Head of caudate nucleus (tissue), 42 donors: ENCODE measurements at places on chromosomes 1 and 21.

GRCh38 chr1:10280439-10281350 is 70.3 kb downstream of the KIF1B start:
- DNase-seq, result no peak

- peak; percentile 28 for DNase-seq
Observed at GRCh38 chr21:20618878-20619277, 379.3 kb upstream of the NCAM2 start.

DNA sequence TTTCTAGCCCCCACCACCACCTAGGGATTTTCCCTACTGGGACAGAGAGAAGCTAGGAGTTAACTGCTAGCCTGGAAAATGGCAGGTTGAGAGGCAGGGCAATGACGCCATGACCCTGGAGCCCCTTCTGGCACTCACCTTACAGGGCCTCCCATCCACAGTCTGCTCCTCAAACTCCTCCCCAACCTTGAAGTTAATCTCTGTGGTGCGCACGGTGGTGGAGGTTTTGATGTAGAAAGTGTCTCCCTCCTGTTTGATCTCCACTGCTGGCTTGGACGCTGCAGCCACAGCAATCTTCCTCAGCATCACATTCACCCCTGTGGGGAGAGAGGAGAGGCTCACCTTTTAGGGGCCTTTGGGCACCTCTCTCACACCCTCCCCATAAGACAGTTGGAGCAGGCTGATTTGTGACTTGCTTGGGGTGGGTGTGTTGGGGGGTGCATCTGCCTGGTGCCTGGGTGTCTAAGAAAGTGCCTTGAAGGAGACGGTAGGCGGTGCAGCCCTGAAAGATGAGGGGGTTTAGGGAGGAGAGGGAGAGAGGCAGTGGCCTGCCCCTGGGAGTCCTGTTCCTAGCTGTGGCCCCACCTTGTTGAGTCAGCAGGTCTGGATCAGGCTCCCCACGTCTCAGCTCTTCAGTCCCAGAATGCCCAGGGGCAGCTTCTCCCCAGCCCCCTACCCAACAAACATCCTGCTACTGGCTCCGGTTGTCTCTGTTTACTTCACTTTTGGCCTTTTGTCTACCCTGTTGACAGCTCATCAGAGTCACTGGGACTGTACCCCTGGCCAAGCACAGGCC is 4.4 kb downstream of the CRABP2 start:
- no peak for DNase-seq

- no peak for DNase-seq
Observed at GRCh38 chr1:150963321-150964163, 11.1 kb downstream of the CERS2 start.

DNA sequence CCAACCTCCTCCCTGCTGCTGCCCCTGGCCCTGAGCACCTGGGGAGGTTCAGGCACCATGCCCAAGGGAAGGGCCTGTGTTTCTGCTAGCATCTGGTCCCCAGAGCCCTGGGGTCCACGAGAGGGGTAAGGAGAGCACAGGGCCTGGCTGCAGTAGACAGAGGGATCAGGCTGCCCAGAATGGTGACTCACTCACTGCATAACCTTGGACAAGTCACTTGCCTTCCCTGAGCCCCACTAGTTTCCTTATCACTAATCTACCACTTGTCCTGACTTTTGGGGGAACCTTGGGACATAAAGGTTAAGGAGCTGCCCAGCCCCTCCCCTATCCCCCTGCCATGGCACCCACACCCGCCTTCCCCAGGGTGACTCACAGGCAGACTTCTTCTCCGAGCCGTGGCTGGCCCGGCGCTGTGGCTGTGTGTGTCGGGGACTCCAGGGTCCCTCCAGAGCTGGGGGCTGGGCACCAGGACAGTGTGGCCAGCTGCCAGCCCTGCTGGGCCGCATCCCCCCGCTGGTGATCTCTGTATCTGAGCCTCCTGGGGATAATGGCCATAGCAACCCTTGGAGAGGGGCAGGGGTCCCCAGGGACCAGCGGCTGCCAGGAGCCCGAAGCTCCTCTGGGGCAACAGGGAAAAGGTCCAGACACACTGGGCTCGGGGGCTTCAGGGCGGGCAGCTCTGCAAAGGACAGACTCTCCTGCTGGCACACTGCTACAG is 4.0 kb downstream of the ARHGEF19 start:
- DNase-seq, result no peak

GRCh38 chr21:44456214-44456914 is 1.1 kb downstream of the LRRC3 start:
- DNase-seq, result no peak

DNA sequence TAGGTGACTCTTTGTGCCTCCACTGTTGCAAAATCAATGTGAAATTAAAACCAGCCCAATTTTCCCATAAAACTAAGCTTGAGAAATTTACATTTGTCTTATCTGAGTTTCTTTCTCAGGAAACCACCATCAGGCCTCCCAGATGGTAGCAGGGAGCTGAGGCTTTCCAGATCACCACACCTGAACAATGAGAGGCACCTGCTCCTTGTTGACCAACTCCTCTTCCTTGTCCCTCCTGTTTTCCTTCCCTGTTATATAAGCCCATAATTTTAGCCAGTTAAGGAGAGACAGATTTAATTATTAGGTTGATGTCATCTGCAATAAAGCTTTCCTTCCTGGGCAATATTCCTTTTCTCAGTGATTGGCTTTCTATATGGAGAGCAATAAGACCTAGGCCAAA is 32.0 kb upstream of the C1orf185 start:
- DNase-seq, result no peak

- no peak for DNase-seq
Observed at GRCh38 chr1:218693599-218693998, 348.5 kb downstream of the TGFB2 start.

- no peak for DNase-seq
Observed at GRCh38 chr1:30049748-30050296, 673.6 kb downstream of the MATN1 start.

DNA sequence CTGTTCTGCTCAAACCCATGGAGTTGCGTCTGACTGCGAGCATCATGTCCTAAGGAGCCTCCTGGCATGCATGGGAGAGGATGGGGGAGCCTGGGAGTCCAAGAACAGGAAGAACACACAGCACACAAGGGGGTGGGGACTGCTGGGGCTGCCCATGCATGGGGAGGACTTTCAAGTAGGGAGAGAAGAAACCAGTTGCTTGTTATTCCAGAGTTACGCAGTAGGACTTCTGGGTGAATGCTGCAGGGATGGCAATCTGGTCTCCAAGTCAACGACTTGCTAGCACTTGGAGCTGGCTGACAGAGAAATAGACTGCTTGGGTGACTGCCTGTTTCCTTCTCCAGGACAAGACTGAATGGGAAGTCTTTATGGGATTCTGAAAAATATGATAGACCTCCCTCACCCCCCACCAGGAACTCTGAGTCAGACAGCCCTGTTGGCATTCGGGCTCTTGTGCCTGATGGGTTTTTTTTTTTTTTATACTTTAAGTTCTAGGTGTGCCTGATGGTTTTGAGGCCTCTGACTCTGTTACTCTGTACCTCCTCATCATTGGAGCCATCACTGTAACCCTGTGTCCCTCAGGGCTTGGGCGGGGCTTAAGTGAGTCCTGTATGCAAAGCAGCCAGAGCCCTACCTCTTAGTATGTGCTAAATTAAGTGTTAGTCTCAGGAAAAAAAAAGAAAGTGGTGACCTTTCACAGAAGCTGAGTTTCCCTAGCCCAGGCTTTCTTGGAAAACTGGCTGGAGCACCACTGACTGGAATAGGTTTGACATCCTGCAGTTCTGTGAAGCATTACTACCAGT is 30.3 kb downstream of the MAP3K21 start:
- no peak for DNase-seq

DNA sequence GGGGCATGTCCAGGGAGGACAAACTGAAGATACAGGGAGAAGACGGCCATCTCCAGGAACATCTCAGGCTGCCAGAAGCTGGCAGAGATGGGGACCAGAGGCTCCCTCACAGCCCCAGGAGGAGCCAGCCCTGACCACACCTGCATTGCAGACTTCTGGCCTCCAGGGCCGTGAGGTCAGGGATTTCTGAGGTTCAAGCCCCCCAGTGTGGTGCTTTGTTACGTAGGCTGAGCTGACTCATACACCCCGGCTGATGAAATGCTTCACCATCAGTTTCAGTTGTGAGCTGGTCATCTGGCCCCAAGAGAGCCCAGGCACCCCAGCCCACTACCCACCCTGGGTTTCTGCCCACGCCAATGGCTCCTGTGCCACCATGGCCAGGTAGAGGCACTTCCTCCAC is 106.4 kb downstream of the SIK1 start:
- no peak for DNase-seq
